ENCODE measurements at places on chromosomes 6 and 20.

GRCh38 chr20:11337361-11338130 lies 580.1 kb upstream of the BTBD3 start:
- no peak for DNase-seq

DNA sequence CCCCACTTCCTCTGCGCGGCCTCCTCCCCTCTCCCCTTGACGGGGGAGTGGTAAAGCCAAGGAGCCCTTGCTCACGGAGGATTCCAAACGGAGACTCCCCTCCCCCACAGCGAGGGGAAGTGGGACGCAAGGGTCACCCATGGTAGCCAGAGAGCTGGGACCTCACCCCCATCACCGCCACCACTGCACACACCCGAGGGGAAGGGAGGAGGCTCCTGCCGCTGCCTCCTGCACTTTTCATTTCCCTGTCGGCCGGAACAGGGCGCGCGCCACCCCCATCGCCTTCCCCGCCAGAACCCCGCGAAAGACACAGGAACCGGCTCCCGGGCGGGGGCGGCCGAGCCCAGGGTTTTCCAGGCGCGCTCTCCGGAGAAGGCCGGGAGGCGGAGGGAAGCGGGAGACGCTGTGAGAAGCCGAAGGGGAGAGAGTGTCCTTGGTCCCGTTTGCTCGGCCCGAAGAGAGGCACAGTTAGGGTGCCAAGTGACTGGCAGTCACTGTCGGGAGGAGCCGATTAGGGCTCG lies 789 bp downstream of the CCND3 start:
- peak; percentile 14 for DNase-seq

DNA sequence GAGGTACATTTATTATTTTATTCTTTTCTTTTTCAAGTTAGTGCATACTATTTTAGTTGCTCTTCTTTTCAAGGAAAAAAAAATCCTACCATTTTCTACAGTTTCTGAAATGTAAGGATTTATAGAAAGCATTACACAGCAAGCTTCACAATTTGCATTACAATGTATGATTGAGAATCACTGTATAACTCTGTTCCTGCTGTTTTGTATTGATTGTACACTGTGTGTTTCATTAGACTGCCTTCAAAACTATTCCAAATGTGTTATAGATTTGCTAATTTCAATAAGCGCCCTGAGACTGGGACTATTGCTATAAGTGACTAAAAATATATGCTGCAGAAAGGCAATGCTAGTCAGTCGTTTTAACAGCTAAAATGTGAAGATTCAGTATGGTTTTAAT lies 479.7 kb upstream of the EYS start:
- no peak for DNase-seq

- no peak for DNase-seq
Measured at GRCh38 chr20:38094373-38094891, 60.9 kb downstream of the RPRD1B start.

DNA sequence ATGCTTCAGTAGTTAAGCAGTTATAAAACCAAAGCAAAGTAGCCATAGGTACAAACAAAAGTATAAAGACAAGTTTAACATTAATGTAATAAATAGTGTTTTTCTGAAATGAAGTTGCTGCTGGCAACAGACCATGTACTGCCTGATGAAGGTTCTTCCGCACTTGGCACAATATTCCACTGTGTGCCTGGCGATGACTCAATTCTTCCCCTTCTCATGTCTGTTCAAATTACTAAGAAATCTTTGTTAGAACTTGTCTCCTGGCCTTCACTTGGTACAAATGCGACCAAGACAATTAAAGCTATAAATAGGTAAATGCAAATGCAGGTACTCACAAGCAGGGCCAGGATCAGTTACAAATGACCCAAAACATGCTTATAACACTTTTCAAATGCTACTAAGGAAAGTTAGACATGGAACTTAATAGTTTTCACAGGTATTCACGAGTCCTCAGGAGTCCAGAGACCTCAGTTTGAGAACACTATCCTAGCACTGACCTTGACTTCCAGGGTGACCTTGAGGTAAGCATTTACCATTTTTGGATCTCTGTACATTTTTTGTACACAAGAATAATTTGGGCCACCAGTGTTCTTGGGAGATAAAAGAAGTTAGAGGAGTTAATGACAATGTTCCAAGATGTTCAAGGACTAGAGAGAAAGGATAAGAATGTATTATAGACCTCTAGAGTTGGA lies 8.1 kb upstream of the DDR1 start:
- DNase-seq = no peak

- DNase-seq = no peak
Measured at GRCh38 chr6:161526794-161527193, 252.9 kb upstream of the AGPAT4 start.

DNA sequence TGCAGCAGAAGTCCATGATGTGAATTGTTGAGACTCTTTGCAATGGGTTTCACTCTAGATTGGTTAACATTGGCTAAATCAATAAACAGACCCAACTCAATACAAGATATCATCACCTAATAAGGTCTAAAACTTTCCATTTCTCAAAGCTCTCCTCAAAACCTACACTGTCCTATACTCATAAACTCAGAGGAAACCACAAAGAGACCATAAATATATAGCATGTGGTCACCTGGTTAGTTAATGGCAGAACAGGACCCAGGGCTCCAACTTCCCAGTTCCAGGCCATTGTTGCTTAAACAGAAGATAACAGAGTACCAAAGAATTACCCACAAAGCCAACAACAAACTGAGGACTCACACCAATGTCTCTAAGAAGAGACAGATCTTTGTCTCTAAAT lies 12.0 kb downstream of the RTN4IP1 start:
- DNase-seq = no peak

GRCh38 chr6:130282234-130282995 lies 59.7 kb upstream of the SAMD3 start:
- DNase-seq = no peak

DNA sequence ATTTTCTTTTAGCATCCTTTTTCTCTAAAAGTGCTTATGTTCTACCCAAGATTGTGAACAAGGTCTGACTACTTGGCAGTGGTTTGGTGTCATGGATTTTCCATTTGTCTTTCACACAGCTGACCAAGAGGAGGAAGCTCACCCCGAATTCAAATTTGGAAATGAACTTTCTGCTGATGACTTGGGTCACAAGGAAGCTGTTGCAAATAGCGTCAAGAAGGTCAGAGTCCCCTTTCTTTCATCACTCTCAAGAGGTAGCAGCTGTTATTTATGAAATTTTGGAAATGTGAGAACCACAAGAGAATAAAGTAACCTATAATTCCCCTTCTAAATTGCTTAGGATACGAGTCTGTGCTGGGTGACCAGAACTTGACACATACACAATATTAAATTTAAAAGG lies 113.0 kb upstream of the LAMP5 start:
- DNase-seq = no peak

GRCh38 chr6:141988327-141988726 lies 144.4 kb upstream of the GJE1 start:
- DNase-seq = no peak

DNA sequence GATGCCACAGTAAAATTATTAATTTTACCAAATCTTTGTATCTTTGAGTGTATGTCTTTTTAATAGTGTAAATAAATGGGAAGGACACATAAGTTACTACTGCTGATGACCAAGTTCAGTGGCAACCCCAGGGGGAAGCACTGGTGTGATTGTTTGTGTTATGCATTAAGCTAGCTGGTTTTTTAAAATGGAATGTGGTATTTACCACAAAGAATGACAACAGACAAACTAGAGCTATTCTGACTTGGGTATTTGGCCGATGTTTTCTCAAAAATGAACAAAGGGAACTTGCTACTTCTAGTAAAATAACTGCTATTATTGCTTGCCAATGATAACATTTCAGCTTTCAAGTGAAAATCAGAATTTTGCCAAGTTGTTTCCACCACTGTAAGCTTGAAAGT lies 2.9 kb downstream of the FNDC1 start:
- no peak for DNase-seq

DNA sequence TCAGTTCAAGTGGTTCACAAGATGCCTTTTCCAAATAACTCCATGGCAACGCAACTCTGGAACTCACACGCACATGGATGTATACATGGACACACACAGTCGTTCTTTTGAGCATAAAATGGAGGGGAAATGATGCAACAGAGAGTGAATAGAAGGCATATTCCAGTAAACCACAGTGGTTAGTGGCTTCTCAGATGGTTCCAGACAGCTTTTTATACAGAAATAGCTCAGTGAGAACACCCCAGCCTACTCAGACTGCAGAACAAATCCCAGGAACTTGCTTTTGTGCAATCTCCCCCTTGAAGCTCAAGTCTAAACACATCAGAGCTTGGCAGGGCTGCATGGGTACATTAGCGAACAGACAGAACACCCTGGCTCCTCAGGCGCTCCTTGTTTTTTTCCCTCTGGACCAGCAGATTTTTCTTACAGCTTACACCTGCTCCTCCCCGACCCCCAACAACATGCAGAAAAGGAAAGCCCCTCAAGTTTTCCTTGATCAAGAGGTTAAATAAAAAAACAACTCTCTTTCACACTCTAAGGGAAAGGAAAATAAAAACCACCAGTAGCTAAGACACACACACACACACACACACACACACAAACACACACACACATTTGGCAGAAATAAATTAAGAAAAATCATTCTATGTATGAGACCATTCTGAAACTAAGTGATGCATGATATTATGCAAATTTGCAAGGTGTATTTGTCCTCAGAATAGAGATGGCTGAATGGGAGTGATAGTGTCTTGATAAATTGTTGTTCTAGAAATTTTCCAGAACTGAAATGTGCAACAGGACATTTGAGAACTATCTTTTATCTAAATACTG lies 51.2 kb upstream of the RANBP9 start:
- no peak for DNase-seq

DNA sequence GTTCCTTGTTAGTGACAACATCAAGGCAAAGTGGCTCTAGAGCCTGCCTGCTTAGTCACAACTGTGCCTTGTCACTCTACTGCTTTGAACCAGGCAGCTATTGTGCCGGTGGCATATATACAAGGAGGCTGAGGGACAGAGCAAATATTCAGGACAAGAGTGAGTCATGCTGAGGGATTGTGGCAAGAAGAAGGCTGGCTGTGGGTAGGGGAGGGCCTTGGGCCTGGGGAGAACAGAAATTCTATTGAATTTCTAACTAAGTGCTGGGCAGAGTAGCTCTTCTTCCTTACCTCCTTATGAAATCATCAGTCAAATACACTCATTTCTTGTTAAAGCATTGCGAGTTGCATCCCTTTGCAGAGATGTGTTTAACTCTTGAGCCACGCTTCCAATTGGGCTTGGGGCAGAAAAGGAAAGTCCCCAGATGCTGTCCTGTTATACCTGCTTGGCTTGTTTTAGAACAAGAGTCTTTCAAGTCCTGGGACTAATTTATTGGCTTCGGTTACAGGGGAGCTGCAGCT lies 59.7 kb downstream of the PFDN4 start:
- no peak for DNase-seq

DNA sequence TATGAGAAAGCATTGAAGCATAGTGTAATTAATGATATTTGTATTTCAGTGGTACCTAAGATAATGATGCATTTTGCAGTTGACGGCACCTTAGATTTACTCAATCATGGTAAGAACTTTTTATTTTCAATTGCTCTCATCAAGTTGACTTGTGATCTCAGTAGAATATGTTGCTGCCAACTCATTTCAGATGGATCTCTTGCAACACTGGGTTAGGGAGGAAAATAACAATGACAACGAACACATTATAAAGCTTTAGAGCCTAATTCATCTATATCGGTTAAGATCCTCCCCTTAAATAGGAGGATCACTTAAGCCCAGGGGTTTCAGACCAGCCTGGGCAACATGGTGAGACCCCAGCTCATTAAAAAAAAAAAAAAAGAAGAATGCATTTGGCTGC lies 18.0 kb upstream of the TBC1D22B start:
- DNase-seq = no peak

- DNase-seq = no peak
Measured at GRCh38 chr6:113653275-113653674, 203.9 kb upstream of the MARCKS start.

GRCh38 chr6:170080169-170080827 lies 210.6 kb downstream of the DLL1 start:
- no peak for DNase-seq

GRCh38 chr6:85923013-85923430 lies 280.3 kb upstream of the SYNCRIP start:
- DNase-seq = peak; percentile 3

DNA sequence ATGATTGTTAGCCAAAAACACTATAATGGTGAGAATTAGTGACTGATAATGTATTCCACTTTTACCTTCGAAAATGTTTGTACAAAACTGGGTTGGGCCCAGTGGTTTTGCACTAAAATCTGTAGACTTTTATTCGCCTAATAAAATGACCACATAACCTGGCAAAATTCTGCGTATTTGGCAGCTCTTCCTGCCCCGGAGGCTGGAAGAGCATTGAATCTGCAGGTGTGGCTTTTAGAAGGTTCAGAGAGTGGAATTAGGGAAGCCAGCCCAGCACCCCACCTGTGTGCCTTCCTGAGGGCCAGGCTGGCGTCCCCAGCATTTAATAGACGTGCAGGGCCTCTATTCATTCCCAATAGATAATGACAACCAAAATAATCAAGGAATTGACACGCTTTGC lies 256.7 kb downstream of the UST start:
- no peak for DNase-seq

- DNase-seq = no peak
Measured at GRCh38 chr20:63255931-63256704, 1.9 kb upstream of the NKAIN4 start.

DNA sequence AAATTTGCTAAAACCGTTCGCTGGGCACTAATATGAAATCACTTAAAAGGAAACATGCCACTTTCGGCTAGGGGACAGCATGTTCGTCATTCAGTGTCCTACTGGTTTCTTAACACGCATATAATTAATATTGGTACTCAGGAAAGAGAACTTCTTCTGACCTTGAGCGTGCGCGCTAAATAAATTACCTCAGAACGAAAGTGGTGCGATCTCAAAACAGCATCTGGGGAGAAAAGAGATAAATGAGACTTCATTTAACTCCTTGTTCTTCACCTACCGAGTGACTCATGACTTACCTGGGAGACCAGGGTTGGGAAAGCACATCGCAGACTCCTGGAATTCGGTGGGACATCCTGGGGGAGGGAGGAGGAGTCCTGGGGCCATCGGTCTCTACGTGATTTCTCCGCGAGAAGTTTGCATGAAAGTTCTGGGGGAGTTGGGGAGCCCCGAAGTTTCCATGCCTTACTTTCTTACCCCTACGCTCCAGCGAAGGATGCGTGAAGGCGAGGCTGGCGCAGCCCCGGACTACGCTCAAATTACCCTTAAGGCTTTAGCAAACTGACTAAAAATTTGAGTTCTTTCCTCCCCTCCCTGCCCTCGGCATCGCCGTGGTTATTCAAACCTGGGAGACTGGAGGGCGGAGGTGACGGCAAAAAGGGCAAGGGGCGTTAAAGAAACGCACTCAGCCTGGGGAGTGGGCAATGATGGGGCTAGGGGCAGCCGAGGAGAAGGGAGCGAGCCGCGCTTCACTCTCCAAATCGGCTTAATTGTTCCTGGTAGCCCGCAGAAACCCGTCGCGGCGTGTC lies 1.1 kb upstream of the BEND6 start:
- no peak for DNase-seq

Data from NCI-H510A (cell line).